ENCODE measurements at places on chromosomes 7 and 10.

DNA sequence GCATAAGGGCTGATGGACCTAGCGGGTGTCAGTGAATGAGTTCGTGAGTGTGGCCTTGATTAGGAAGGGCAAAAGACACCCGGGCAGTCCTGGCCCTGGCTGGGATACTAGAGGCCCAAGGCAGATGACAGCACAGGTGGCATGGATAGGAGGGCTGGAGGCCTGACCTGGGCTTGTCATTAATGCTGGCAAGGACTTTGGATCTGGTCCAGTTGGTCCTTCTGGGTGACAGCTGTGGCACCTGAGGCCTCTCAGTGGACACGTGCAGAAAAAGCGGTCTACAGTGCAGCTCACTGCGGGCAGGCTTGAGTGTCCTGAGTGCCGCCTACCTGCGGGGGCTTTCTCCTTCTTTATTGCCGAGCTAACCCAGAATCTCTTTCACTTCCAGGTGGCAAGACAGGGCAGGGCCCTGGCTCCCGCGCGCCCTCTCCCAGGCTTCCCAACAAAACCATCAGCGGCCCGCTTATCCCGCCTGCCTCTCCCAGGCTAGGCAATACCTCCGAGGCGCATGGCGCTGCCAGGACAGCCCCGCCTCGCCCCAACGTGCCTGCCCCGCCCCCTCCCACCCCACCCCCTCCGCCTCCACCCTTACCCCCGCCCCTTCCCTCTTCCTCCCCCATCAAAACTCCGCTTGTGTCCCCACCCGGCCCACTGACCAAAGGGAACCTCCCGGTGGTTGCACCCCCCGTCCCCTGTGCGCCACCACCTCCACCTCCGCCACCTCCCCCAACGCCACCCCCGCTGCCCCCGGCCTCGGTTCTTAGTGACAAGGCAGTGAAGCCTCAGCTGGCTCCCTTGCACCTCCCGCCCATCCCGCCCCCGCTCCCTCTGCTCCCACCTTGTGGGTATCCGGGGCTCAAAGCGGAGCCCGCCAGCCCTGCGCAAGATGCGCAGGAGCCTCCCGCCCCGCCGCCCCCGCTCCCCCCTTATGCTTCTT is 77.4 kb downstream of the WIPF3 start:
- DNase-seq, result peak; percentile 21

GRCh38 chr7:141198194-141198958 is 124.5 kb downstream of the TMEM178B start:
- DNase-seq, result no peak

DNA sequence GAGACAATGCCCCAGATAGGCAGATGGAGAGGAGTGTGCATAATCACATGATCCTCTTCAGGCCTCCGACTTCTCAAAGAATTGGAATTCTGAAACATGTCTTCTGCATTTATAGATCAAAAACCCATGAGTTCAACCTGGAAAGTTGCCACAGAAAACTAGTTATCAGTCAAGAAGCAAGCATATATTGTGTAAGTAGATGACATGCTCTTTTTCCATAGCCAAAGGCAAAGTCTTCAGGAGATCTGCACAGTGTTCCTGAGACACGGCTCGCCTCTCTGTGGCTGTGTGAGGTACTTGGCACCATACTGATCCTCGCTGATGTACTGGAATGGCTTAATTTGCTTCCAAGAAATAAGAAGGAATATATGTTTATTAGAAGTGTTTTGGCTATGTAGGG is 213.5 kb upstream of the MKI67 start:
- no peak for DNase-seq

DNA sequence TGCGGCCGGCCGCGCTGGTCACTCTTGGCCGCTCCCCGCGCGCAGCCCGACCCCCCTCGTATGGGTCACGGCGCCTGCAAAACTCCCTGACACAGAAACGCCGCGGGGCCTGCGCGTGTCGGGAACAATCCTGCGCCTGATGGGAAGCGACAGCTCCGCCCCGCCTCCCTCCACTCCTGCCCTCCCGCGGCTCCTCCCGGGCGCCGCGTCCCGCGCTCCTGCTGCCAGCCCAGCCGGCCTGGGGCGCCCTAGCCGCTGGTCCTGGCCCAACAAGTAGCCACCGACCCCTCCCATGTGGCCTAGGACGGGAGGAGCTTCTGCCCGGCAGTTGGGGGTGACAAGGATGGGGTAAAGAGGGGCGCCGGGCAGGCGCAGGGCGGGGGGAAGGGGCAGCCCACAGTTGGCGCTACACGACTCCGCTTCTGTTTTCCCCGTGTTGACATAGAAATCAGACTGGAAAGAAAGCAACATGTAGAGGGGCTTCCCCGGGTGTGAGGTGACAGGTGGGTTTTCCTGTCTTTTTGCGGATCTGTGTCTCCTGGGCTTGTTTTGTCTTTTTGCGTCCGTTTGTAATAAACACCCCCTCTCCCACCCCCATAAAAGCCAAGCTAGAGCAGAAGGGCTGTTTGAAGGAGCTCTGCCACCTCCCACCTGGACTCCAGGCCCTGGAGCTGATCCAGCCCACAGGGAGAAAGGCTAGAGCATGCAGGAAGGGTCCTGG is 35.1 kb upstream of the PAX2 start:
- no peak for DNase-seq

GRCh38 chr10:69486922-69487730 is 35.9 kb downstream of the TSPAN15 start:
- no peak for DNase-seq

- DNase-seq, result peak; percentile 45
These were observed 28.6 kb upstream of the TRIL start for GRCh38 chr7:28986765-28987110.

- peak; percentile 18 for DNase-seq
These were observed 304.0 kb upstream of the NPSR1 start for GRCh38 chr7:34354011-34354410.

GRCh38 chr7:44258865-44259546 is 58.2 kb downstream of the YKT6 start:
- DNase-seq, result no peak

- DNase-seq, result no peak
These were observed 386.9 kb upstream of the AUTS2 start for GRCh38 chr7:69211336-69211735.

DNA sequence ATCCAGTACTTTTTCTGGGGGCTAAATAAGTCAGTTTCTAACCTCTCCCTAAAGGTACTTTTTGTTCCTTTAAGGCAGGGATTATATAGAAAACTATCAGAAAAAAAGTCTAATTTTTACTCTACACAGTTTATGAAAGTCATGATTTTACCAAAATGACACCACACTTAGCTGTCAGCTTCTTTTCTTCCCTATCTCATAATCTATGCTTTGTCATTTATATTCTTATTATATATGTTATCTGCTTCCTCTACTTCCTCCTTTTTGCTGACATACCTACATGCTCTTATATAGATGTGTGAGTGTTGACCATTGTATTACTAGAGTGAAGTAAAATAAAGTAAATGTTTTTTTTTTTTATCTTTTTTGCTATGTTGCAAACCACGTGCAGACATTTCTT is 203.9 kb upstream of the CHRM2 start:
- peak; percentile 46 for DNase-seq

DNA sequence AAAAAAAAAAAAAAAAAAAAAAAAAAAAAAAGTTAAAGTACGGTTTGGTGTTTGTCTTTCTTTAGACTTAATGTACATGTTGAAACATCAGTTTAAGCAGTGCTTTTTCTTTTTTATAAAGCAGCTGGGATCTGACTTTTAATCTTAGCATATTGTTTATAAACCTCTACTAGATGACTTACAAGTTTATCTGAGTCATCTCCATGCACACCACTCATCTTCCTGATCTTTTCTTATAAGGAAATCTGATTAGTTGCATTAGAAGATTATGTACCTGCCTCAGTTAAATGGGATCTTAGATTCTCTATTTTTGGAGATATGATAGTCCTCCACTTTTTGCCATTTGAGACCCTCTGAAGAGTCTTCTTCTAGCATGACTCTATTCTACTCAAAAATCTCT is 391.9 kb upstream of the LRGUK start:
- no peak for DNase-seq

DNA sequence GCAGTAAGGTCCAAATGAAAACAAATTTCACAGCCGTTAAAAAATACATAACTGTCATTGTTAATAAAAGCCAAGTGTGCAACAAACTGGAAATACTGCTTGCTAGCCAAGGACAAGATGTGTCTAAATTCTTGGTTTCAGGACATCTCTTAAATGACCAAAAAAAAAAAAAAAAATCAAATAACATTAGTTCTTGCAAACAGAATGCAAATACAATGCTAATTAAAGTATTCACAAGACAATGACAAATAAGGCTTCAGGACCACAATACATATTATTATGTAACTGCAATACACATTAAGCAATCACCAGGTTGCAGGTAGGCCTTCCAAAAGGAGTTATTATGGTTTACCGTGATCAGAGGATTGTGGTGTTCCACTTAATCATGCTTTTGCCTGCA is 3.6 kb downstream of the ARHGAP21 start:
- DNase-seq, result no peak

DNA sequence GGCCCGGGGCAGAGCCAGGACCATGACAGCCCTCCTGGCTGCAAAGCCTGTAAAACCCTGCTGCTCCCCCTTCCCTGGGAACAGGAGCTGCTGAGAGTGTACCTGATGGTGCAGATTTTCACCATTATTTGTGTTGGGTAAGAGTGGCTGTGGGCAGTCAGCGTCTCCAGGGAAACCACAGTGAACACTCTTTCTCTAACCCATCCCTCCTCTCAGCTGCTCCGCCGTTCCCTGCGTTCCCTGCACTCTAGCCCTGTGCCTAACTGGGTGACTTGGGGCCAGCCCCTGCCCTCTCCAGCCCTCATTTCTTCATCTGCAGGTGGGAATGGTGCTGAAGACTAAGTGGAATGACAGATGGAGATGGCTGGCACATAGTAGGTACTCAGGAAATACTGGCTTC is 75.9 kb upstream of the PCBD1 start:
- DNase-seq, result no peak

DNA sequence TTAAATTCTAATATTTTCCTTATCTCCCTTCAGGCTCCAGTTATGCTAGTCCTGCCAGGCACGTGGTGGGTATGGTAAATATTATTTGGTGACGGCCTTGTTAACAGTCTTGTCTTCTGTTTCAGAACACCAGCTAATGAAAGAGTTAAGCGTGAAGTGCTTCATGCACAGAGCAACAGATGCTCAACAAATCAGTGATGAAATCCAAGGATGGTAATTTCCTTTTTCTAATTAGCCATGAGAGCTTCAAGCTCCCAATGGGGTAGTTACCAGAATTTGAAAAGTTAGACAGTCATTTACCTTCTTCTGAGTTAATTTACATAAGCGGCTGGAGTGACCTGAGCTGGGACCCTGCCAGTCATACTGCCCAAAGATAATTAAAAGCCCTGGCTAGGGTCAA is 1.9 kb upstream of the OTUD1 start:
- no peak for DNase-seq

- no peak for DNase-seq
These were observed 797.9 kb downstream of the LRMDA start for GRCh38 chr10:76229341-76229740.

DNA sequence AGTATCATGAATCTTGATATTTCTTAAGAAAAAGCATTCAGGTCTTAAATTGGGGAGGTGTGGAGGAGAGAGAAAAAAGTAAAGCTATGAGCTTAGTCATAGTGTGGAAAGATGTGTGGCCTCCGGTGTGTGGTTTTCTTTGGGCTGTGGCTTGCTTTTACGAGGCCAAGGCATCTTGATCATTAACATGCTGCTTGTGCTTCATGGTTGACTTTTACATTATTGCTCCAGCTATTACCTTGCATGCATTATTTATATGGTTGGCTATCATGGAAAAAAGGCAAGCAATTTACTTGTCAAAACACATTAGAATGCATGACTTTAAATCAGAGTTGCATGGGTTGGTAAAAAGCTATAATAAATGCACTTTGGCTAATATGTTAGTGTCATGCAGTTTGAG is 300.7 kb upstream of the ADARB2 start:
- no peak for DNase-seq

GRCh38 chr10:93436591-93437085 is 45.5 kb downstream of the MYOF start:
- DNase-seq, result no peak

DNA sequence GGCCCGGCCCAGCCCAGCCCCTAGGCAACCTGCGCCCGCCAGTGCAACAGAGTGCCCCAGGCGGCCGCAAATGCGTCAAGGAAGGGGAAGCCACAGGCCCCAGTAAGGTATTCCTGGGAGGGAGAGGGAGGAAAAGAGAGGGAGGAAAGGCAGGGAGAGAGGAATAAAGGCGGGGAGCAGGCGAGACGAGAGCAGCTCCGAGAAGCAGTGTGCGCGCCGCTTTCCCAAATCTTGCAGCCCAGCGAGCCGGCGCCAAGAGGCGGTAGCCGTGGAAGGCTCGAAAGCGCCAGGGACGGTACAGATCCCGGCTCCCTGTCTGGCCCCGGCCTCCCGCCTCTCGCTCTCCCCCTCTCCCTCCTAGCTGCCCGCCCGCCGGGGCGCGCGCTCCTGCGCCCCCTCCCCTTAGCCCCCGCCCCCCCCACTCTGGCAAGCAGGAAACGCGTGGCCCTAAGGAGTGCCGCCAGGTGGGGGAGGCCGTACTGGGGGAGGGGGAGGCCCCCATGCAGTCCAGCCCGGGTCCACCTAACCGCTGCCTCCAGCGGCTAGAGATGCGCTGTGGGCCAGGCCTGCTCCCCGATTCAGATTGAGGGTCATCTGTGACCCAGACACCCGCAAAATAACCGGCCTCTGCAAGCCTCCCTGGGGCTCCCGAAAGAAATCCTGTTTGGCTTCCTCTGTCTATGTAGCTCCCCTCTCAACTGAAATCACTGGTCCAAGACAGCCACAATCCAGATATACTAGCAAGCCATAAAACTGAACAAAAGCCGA is 4.3 kb downstream of the HOXA10 start:
- DNase-seq, result peak; percentile 70

DNA sequence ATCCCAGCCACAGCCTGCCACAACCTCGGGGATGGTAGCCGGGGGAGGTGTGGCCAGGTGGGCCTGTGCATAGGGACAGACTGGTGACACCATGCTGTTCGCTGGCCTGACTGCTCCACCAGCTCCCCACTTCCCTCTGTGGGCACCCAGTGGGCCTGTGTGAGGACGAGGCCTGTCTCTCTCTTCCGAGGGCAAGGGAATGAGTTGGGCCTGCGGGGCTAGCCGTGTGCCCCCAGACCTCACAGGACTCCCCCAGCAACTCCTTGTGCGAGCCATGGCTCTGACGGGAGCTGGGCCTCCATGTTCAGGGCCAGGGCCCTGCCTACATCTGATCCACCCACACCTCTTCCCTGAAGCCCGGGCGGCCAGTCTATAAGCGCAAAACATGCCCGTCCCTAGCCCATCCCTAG is 40.5 kb downstream of the PWWP2B start:
- no peak for DNase-seq

DNA sequence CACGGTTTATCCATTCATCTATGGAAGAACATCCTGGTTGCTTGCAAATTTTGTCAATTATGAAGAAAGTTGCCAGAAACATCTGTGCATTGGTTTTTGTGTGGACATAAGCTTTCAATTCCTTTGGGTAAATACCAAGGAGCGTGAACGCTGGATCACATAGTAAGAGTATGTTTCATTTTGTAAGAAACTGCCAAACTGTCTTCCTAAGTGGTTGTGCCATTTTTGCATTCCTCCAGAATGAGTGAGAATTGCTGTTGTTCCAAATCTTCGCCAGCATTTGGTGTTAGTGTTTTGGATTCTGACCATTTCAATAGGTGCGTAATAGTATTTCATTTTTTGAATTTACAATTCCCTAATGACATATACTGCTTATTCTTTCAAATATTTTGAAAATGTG is 155.3 kb upstream of the FRMD4A start:
- DNase-seq, result no peak

All from hematopoietic multipotent progenitor cell treated with erythropoietin and hydrocortisone succinate and interleukin-3 and kit ligand, for 4 days (in vitro differentiated cells).